ENCODE measurements at places on chromosomes 2 and 18. TPM values are rescaled to one million over a fixed set of nuclear protein-coding genes. Genes with fewer than 3 reads are reported as not detected.
A peak's percentile ranks its signal among the peaks of the same experiment; 100 is the strongest.

The DYNC2LI1 gene
- total RNA-seq, result 24.2 TPM

The SLC30A3 gene
- total RNA-seq, result not detected

The NYAP2 gene
- total RNA-seq, result not detected

The CASP8 gene
- total RNA-seq, result 43.4 TPM

The CCDC74B gene
- 0.72 TPM for total RNA-seq

The ASPRV1 gene
- total RNA-seq, result 0.68 TPM

The TMEM37 gene
- total RNA-seq, result not detected

The DYNAP gene
- not detected for total RNA-seq

The UPP2 gene
- total RNA-seq, result not detected

The ARHGAP25 gene
- total RNA-seq, result not detected

The SP100 gene
- total RNA-seq, result 129 TPM

The ELOA2 gene
- total RNA-seq, result not detected

- no peak for DNase-seq
Observed at GRCh38 chr2:37568565-37568964, 102.9 kb downstream of the CDC42EP3 start.

- DNase-seq, result peak; percentile 54
Observed at GRCh38 chr2:42618972-42619371, 50.5 kb downstream of the MTA3 start.

- DNase-seq, result no peak
Observed at GRCh38 chr18:78637442-78638402, 341.9 kb upstream of the SALL3 start.

GRCh38 chr2:37671816-37672103, 318 bp upstream of the CDC42EP3 start:
- peak; percentile 48 for DNase-seq

DNA sequence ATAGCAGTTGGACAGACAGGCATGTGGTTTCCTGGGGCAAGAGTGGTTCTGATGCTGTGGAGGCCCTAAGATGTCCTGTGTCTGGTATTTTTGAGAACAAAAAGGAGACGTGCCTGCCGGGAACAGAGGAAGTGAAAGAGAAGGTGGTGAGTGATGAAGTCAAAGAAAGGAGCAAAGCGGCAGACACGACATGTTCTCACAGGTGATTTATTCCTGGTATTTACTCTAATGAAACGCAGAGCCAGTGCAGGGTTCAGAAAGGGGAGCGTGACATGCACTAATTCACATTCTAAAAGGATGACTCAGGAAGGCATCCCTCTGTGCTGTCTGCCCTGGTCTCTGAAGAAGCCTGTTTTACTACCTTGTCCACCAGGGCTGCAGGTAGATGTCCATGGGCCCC, 211.0 kb downstream of the KCNE4 start:
- DNase-seq, result peak; percentile 18

DNA sequence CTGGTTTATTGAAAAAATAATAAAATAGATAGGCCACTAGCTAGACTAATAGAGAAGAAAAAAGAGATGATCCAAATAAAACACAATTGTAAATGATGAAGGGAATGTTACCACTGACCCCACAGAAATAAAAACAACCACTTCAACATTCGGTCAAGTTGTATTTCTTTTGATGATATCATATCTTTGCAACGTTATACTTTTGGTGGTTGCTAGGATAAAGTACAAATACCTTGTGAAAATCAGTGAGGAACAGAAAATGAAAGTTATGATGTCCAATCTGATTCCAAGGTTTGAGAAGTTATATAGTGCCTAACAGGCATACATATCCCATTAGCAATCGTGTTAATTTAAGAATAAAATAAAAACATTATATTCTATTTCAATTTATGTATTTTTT, 6.6 kb upstream of the ASNSD1 start:
- DNase-seq, result no peak

DNA sequence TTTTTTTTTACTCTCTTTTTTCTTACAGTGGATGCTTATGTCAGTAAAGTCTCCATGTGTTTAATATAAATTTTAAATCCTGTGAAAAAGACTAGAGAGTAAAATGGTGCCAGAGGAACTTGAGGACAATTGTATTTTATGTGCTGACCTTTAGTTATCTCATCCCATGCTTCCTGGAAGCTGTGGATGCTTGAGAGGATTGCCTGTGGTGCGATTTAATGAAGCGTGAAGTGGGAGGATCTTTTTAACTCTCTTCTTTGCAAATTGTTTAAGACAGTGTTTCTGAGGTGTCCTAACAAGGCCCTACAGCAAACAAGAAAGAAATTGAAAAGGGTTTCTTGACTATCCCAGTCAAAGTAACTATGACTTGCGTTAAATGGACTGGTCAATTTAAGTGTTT, 84.2 kb downstream of the DTNA start:
- no peak for DNase-seq

DNA sequence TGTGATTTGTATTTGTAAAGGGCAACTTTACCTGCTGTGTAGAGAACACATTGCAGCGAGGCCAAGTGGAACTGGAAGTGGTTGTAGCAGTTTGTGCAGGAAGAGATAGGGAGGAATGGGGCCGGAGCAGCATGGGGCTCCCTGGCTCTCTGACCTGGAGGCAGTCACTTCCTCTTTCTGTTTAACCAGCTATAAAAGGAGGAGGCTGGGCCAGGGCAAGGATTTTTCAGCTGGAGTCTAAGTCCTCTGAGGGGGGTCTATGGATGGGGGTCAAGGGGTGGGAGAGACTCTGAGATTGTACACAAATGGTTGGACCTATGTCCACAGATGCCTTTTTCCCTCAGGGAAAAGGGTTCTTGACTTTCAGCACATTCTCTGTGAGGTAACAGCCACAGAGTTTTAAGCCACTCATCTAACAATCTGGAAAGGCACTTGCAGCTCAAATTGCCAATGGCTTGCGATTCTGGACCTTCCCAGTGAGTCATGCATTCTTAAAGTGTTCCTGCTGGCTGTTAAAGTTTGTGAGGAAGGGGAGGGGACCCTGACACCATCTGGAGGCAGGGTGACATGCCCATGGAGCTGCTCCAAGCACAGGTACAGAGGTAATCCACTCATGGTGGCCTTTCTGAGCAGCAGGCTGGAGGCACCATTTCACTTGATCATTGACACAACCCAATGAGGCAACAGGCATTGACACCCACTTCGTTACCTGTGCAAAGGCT, 347.0 kb downstream of the CYRIA start:
- DNase-seq, result no peak

DNA sequence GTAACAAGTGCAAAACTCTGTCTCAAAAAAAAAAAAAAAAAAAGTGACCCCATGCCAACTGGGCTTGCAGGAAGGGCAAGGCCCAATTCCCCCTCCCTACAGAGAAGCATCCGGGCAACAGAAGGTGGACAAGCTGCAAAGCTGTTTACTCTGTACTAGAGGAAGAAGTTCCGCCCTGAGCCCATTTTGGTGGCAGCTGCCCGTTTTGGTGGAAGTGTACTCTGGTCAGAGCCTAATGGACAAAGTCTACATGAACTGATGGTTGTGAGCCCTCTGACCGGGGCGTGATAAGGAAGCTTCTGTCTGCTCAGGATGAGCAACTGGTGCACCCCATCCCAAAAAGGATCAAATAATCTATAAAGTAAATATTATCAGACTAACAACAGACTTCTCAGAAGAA, 65.0 kb downstream of the TRAPPC8 start:
- no peak for DNase-seq

GRCh38 chr2:237698358-237698694, 70.9 kb downstream of the LRRFIP1 start:
- DNase-seq, result no peak

- DNase-seq, result no peak
Observed at GRCh38 chr2:146642066-146642465, 1202.8 kb upstream of the ACVR2A start.

- no peak for DNase-seq
Observed at GRCh38 chr18:76927223-76927725, 104.9 kb downstream of the ZNF236 start.

GRCh38 chr2:168359082-168359481, 97.0 kb upstream of the CERS6 start:
- DNase-seq, result no peak

DNA sequence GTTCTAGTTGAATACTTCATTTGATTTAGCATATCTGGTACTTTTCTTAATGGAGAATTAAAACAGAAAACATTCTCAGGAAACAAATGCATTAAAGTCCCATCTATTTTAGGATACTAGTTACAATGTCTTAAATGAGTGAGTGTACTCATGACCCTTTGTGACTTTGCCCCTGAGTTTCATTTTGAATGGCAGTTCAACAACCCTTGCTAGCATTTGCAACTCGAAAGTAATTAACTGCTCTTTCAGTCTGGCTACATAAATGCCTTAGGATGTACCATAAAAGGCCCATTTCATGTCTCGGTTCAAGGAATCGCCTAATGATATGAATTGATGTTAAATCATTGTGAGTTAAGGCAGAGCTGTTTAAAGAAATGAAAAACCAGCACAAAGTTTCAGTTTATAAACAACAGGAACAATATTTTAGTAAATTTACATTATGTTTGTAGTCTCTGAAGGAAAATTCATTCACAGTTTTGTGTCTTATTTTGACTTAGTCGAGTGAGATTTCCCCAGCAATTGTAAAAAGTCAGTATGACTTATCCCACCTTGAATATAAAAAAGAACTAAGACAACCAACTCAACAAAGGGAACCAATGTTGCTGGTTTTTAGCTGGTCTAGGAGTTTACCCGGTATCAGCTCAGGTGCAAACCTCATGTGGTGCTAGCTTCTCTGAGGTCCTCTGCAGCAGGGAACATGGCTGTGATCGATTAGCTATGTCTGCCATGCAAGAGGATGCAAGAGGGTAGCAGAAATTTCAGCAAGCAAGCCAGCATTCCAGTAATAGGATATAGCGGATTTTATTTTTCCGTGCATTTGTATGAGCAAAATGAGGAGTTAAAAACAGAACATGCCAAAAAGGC, 386.2 kb downstream of the PTPRM start:
- peak; percentile 38 for DNase-seq

- DNase-seq, result no peak
Observed at GRCh38 chr18:49742316-49743116, 70.8 kb downstream of the ACAA2 start.

GRCh38 chr2:23411752-23412431, 26.9 kb downstream of the KLHL29 start:
- DNase-seq, result peak; percentile 71

- DNase-seq, result no peak
Observed at GRCh38 chr2:98771721-98772524, 41.0 kb upstream of the MGAT4A start.

DNA sequence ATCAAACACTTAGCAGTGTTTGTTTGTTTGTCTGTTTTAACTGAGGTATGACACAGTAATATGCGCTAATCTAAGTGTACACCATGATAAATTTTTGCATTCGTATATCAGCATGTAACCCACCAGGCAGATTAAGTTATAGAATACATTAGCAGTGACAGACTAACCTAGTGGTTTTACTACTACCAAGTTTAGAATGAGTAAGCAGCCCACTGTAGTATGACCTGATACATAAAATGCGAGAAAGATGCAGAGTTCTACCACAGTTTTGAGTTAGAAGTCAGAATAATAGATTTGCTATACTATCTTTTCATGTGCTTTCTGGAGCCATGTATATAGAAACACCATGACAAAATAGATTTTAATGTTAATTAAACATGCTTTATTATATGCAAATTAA, 19.1 kb upstream of the MAP4K4 start:
- no peak for DNase-seq

- DNase-seq, result no peak
Observed at GRCh38 chr18:70994116-70994515, 705.3 kb downstream of the SOCS6 start.

DNA sequence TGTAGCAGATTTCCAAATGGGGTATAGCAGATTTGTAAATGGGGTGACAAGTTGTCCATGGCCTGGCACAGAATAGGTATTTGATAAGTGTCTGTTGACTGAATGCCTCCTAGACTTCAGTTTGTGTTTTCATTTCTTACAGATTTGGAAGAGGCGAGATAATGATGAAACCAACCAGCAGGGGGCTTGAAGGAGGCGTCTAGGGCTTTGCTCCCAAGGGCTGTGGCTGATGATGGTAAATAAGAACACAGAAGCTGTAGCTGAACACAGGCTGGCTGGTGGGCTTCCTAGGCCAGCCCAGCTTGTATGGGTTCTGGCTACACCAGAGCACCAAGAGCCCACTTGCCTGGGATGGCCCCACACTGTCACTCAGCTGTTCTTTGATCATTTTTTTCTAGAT, 19.4 kb downstream of the SFTPB start:
- DNase-seq, result peak; percentile 34

DNA sequence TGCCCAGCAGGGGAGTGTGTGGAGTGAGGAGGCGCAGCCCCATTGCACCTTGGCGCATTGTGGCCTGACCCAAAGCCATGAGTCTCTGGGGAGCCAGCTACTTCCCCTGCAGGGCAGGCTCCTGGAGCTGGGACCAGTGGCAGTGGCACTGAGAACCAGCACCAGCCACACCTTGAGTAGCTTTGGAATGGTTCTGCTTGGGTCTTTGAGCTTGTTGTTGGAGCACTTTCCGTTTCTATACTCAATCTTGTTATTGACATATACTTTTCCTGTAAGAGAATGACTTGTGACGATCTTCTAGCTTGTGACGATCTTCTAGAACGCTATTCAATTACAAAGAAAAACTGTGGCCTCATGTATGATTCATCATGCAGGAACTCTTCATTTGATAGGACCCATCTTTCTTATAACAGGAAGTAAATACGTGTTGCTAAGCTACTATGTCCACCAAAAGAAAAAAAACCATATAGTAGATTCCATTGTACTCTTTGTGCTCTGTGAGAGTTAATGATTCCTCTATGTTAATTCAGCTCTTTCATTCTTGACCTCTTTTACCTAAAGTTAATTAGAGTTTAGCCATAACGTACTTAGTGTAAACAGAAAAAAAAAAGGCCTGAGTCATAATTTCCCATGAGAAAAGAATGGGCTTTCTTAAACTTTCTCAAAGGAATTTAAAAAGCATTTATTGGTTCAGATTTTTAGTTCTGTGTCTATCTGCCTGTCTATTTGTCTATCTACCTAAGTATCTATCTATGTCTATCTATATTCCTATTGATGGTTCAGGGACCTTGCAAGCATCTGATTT, 113.1 kb downstream of the GATA6 start:
- DNase-seq, result peak; percentile 93

DNA sequence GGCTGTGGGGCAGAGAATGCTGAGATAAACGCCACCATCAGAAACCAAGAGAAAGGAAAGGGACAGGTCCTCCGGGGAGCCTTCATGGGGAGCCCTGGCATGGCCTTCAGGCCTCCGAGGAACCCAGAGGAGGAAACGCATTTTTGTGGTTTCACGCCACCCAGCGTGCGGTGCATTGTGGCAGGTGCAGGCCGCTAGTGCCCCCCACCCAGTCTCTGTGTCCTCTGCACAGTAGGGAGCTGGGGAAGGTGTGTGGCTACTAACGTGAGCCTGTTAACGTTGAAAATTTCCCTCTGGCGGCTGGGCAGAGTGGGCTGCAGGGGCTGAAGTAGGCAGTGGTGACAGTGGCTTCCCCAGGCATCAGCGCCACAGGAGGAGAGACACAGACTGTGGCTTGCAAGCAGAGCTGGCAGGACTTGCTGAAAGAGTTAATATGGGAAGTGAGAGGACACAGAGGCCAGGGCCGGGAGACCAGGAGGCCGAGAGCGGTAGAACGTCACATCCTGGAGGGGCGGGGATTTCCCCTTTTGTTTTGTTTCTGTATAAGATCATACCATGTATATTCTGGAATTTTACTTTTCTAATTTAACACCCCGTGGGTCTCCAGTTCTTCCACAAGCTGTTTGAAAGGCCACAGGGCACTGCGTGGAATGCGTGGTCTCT, 166.9 kb downstream of the GBX2 start:
- no peak for DNase-seq

GRCh38 chr2:100936070-100936741, 65.9 kb upstream of the RPL31 start:
- peak; percentile 29 for DNase-seq

All from RPMI7951 (cell line).